ENCODE measurements at places on chromosomes 7 and 10.
A peak's percentile ranks its signal among the peaks of the same experiment; 100 is the strongest.

DNA sequence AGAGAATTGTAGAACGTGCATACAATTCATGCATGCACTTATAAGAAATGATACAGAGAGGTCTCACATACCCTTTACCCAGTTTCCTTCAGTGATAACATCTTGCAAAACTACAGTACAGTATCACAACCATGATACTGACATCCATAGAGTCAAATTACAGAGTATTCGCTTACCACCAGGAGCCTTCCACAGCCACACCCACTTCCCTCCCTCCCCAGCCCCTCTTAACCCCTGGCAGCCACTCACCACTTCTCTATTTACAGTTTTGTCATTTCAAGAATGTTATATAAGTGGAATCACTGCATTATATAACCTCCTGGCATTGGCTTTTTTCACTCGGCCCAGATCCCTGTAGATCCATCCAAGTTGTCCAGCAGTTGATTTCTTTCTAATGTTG, 143.8 kb downstream of the ZNF248 start:
- DNase-seq, result no peak

DNA sequence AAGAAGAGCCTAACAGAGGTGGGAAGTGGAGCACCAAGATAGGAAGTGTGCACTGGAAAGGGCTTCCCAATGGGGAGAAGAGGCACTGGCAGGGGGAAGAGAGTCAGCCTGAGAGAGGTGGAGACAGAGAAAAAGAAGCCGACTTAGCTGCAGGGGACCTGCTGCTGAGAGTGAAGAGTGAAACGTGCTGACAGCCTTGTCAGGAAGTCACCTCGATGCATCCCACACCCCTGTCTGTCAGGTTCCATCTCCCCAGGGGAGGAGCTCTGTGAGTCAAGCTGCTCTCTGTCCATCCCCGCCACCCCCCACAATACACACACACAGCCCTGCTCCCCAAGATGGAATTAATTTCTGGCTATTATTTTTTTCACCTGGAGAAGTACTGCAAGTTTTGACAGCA, 14.0 kb downstream of the KAZALD1 start:
- no peak for DNase-seq

DNA sequence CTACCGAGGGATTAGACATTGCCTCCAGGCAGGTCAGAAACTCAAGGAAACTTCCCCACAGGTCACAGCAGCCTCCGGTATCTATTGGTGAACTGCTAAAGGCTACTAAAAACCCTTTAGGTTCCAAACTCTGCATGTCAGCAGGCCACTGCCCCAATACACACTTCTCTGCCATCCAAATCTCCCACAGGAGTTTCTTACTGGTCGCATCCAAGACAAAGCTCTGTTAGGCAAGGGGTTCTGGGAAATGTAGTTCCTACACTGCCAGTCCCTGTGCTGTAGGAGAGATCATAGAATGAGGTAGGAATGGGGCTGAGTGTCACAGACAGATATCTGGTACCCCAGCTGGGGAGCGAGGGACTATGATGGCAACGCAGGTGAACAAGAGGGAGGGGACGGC, 757.0 kb upstream of the C7orf33 start:
- DNase-seq, result no peak

DNA sequence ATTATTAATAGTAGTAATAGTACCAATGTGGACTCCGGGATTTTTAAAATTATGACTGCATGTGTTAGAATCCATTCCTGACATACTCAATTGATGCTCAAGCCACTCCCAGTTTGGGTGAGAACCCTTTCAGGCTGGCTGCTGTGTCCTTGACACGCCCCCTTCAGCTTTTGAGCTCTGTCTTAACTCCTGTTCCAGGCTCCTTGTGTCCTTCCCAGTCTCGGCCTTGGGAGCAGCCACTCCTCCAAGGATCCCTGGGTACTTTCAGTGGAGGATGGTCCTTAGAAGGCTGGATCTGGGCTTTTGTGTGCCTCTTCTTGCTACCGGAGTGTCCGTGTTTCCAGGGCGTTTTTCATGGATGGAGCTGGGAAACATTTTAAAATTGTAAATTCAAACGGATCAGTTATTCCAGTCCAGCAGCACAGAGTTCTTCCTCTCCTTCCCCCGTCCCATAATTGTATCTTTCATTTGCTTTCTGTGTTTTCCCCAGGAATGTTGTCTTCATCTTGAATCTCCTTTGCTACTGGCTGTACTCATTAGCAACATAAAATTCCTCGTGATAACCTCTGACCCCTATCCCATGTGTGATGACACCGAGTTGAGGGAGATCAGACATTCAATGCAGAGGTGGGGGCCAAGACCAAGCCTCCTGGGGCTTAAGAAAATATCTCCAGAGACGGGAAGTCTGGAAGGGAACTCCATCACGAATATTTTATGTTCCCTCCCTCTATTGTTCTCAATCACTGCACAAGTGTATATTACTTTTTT, 40.0 kb upstream of the PFKFB3 start:
- no peak for DNase-seq

DNA sequence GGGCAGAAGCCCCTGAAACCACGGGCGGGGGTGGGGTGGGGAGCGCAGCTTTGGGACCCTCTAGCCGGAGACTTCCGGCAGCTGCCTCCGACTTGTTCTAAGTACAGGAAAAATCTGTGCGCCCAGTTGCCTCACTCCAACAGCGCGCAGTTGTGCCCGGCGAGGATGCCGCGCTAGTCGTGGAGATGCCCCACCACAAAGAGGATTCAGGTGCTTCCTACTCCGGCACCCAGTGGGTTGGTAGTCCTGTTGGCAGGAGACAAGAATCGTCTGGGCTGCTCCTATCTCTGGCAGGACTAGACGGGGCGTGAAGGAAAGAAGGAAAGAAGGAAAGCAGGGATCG, 465 bp upstream of the NPY start:
- DNase-seq, result no peak

DNA sequence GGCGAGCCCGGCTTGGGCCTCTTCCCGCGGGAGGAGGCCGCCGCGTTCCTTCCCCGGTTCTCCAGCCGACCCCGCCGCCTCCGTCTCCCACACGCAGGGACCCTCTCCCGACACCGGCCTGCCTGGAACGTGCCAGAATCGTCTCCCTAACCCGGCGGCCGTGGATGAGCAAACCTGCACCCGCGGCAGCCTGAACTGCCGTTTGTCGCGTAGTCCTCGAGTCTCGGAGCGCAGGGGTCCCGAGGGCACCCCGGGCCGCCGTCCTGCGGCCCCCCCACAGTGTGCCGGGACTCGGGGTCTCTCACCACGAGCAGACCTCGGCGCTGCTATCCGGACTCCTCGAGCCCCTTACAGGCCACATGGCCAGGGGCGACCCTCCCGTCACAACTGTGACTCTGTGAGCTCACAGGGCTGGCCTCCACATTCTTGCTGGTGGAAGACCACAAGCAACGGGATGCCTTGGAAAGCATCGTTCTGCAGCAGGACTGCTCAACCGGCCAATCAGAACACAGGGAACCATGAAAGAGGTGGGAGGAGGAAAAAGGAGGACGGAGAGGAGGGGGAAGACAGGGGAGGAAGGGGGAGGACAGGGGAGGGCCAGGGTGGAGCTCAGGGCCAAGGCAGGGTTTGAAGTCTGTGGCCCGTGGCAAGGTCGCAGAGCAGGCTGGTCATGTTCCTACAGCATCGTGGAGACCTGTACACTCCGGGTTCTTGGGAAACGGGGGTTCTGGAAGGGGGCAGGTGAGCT, 276.9 kb downstream of the DNAJB6 start:
- no peak for DNase-seq

- DNase-seq, result no peak
Observed at GRCh38 chr7:139641337-139641992, 118.0 kb downstream of the CLEC2L start.

DNA sequence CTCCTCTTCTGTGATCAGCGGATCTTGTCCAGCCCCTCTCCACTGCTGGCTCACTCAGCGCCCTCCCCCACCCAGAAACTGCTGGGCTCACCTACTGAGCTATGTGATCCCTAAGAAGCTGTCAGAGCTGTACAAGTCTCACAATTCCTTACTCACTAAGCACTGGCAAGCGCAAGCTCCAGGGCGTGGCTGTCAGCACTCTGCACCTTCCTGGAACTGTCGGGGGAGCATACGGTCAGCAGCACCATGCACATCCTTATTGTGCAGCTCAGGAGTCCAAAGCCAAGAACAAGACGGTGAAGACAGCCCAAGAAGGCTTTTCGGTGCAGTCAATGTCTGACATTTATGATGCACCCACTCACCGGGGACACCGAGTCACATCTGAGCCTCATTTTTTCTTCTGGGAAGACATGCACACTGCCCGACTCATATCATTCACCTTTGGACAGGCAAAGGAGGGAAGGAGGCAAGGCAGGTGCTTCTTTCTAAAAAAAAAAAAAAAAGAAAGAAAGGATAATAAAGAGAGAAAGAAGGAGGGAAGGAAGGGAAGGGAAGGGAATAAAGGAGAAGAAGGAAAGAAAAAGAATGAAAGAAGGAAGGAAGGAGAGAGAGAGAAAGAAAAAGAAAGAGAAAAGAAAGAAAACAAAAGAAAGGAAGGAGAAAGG, 56.3 kb downstream of the ASB13 start:
- DNase-seq, result peak; percentile 34

- DNase-seq, result no peak
Observed at GRCh38 chr7:44128721-44129582, 5.6 kb upstream of the POLD2 start.

DNA sequence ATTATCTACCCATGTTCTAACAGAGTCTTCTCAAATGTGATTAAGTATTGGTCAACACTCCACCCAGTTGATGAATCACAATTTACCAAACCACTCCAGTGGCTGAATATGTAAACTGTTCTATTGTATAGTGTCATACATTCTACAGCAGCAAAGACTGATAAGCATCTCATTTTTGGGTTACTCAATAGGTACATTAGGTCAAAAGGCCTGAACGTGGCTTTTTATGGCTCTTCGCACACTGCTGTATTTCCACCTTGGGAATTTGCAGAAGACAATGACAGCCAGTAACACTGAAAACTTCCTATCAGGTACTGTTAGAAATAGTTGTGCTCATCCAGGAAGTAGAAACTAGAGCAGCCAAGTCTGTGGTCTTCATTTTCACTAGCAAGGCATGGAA, 166.9 kb downstream of the GLI3 start:
- no peak for DNase-seq

DNA sequence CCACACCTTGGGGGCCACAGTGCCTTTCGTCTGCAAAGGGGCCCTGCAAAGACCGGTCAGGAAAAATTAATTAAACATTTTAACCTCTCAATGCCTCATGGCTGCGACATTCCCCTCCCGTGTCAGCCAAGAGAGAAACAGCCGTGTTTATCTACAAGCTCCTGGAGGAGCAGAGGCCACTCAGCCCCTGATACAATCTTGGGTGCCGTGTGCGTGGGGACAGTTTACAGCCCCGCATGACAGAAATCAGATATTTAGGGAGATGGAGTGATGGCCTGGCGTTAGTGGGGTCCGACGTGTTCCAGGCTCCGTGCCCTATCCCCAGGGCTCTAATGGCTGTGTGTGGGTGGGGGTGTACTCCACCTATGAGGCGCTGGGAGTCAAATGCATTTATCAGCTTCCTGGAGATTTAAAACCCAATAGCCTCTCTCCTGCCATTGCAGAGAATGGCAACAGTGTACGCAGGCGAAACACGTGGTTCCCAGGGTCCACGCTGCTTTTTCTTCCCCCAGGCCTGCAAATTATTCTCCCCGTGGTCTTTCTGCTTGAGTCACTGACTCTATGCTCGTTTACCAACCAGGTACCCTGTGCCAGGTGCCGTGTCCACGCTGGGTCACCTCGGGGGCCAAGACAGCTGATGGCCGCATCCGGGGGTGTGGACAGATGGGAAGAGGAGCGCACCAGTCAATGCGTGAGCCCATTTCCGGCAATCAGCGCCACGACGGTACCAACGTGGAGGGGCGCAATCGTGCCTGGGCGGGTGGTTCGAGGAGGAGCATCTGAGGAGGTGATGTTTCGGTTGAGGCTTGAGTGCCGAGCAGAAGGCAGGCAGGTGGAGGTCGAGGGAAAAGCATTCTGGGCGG, 26.6 kb upstream of the PSMG3 start:
- DNase-seq, result no peak

- no peak for DNase-seq
Observed at GRCh38 chr7:30838008-30838407, 66.8 kb downstream of the MINDY4 start.

- DNase-seq, result no peak
Observed at GRCh38 chr10:131571346-131571745, 259.8 kb upstream of the TCERG1L start.

GRCh38 chr10:97336006-97336405, 1.5 kb upstream of the FRAT2 start:
- DNase-seq, result no peak

GRCh38 chr10:51653025-51653424, 46.4 kb downstream of the CSTF2T start:
- no peak for DNase-seq

GRCh38 chr7:78901566-78901965, 551.9 kb downstream of the MAGI2 start:
- DNase-seq, result no peak

DNA sequence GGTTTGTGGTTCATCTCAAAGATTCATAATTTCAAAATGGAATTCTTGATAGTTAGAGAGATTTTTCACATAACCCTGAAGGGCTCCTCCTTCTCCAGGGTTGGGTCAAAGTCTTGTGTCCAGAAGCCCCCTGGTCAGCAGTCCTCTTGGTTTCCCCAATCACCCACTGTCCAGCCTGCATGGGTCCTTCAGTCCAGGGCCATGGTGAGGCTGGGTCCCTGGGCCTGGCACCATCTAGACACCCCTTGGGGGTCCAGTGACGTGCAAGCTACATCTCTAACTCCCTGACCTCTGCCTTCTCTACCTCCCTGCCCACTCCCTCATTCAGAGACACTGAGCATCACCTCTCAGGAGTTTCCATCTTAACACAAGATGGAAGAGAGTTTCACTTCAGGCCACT, 26.1 kb downstream of the ANXA8 start:
- DNase-seq, result no peak

GRCh38 chr7:140403878-140404564, at the start of gene RAB19:
TSS of gene RAB19 (plus strand) at chr7:140404058. CDS start at chr7:140407647, 3,589 bp downstream.
- DNase-seq, result peak; percentile 77

GRCh38 chr7:98372993-98373392, 27.9 kb downstream of the BAIAP2L1 start:
- DNase-seq, result no peak

- DNase-seq, result no peak
Observed at GRCh38 chr7:45884136-45884535, 4.2 kb upstream of the IGFBP1 start.

GRCh38 chr10:37095792-37096573, 29.4 kb upstream of the ANKRD30A start:
- DNase-seq, result no peak

- no peak for DNase-seq
Observed at GRCh38 chr10:70656489-70656888, 15.8 kb upstream of the ADAMTS14 start.

- no peak for DNase-seq
Observed at GRCh38 chr10:97475936-97476594, 22.2 kb downstream of the MMS19 start.

- peak; percentile 97 for DNase-seq
Observed at GRCh38 chr7:47461161-47461560, 120.8 kb downstream of the TNS3 start.

- no peak for DNase-seq
Observed at GRCh38 chr10:28704464-28705161, 27.3 kb downstream of the BAMBI start.

DNA sequence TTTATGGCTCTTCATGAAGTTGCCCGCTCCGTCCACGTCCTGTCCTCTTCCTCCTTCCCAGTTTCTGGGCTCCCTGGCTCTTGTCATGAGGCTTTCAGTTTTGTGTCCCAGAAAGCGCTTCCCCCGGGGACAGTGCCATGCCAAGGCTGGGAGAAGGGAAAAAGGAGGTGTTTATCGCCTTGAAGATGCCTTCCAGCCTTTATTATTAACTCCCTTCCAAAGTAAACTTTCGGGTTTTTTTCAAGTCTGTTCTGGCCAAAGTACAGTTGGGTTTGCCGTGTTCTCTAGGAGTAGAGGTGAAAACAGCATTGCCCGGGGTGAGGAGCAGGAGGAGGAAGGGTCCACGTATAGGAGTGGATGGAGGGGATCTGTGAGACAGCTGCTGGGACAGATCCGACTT, 117.2 kb downstream of the CUX1 start:
- DNase-seq, result no peak

All from thyroid gland (tissue), 4 donors.